Breast epithelium (tissue), 4 donors: ENCODE measurements at places on chromosomes 5 and 9. TPM values are rescaled to one million over a fixed set of nuclear protein-coding genes. Genes with fewer than 3 reads are reported as not detected.
A peak's percentile ranks its signal among the peaks of the same experiment; 100 is the strongest.

MYOZ3 gene
- total RNA-seq: 0.33 TPM

ESM1 gene
- not detected for total RNA-seq

DNA sequence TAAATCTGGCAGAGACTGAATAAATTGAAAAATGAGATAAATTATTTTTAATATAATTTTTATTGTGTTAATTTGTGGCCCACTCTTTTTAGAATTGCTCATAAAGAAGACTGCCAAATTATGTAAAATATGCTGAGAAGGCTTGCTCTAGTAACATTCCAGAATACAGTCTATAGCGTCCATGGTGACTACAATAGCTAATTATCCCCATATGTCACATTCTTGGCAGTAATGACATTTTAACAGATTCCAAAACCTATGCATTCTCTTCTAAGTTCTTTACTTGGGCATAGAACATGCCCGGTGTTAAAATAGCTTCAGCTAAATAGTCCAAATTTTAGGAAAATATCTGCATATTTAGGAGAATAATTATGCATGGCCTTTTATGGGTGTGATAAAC, 697.0 kb upstream of the SEMA6A start:
- no peak overlapping the region for H3K27ac ChIP-seq
- H3K36me3 ChIP-seq: no peaks in the 10 kb centered on the region
- H3K4me1 ChIP-seq: no peaks in the 10 kb centered on the region
- DNase-seq: no peak
- H3K27me3 ChIP-seq: no peaks in the 10 kb centered on the region

DNA sequence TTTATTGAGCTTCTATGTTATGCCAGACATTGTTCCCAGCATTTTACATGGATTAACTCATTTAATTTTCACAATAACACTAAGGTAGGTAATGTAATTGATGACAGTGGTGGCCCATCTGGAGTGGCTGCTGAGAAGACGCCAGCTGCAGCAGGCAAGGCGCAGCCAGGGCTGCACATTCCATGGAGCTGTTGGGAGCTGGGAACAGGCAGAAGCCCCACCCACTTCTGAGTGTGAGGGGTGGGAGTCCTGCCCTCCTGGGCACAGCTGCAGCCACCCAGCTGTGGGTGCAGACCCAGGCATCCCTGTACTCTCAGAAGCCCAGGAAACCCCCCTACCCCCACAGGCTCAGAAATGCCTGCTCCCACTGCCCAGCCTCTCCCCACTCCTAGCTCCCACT, 183.3 kb downstream of the DEPDC1B start:
- no peak overlapping the region for H3K4me3 ChIP-seq
- H3K4me1 ChIP-seq: no peaks in the 10 kb centered on the region
- no peaks in the 10 kb centered on the region for H3K27me3 ChIP-seq
- H3K36me3 ChIP-seq: no peaks in the 10 kb centered on the region
- H3K27ac ChIP-seq: no peak overlapping the region
- DNase-seq: no peak

GRCh38 chr9:133224762-133225161, 15.7 kb upstream of the OBP2B start:
- H3K36me3 ChIP-seq: no peaks in the 10 kb centered on the region
- no peak overlapping the region for H3K27ac ChIP-seq
- H3K4me1 ChIP-seq: no peaks in the 10 kb centered on the region
- no peak overlapping the region for H3K4me3 ChIP-seq
- H3K27me3 ChIP-seq: no peaks in the 10 kb centered on the region
- DNase-seq: no peak

GRCh38 chr5:154743812-154744211, 11.4 kb upstream of the LARP1 start:
- no peak for DNase-seq
- H3K36me3 ChIP-seq: no peaks in the 10 kb centered on the region
- H3K4me3 ChIP-seq: no peak overlapping the region

DNA sequence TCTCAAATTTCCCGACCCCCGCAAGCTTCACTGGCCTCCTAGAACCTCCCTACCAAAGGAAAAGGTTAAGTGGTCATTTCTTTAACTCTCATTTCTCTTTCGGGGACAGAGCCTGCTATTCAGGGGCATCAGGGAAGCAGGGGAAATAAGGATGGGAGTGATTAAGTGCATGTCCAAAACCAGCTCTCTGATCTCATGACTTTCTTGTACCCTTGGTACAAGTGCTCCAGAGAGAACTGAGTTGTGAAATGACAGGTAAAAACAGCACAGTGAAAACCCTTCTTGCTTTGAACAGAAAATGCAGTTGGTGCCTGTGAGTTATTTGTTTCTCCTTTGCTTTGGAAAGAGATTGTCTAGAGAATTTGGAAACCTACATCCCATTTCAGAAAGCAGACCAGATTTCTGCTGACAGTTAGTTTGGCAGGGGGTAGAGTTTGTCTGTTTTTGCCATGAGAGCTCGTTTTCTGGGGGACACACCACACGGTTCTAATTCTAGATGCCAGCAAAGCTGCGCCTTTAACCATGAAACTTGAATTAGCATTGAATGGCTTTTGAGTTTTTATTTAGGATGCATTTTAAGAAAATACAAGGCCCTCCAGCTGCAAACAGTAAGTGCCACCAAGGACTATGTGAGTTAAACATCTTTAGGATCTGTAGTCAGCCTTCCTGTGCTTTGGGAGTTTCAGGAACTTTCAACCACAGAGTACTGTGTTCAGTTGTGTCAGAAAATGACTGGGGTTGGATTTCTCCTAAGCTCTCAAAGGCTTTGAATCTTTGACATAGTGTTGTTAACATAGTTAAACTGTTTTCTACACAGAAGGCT, 161.7 kb upstream of the LHFPL2 start:
- no peaks in the 10 kb centered on the region for H3K4me1 ChIP-seq
- no peak overlapping the region for H3K4me3 ChIP-seq
- H3K36me3 ChIP-seq: no peaks in the 10 kb centered on the region
- no peaks in the 10 kb centered on the region for H3K27me3 ChIP-seq

DNA sequence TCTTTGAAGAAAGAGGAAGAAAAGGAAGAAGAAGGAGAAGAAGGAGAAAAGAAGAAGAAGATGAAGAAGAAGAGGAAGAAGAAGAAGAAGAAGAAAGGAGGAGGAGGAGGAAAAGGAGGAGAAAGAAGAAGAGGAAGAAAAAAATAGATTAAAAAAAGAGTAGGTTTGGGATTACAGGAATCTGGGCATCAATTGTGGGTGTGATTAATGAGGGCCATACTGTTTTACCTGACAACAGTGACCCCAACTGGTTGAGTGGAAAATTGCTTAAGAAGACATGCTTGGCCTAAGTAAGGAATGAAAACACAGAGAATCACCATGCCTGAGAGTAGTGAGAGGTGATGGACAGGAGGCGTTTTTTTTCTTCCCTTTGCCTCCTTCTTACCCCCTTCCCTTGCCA, 114.6 kb downstream of the FAM170A start:
- no peaks in the 10 kb centered on the region for H3K4me1 ChIP-seq
- H3K36me3 ChIP-seq: no peaks in the 10 kb centered on the region
- no peaks in the 10 kb centered on the region for H3K27me3 ChIP-seq
- H3K27ac ChIP-seq: no peak overlapping the region
- DNase-seq: no peak

- H3K27ac ChIP-seq: no peak overlapping the region
- no peaks in the 10 kb centered on the region for H3K4me1 ChIP-seq
- no peak for DNase-seq
These were observed 77.7 kb downstream of the FOXD1 start for GRCh38 chr5:73370640-73371583.

DNA sequence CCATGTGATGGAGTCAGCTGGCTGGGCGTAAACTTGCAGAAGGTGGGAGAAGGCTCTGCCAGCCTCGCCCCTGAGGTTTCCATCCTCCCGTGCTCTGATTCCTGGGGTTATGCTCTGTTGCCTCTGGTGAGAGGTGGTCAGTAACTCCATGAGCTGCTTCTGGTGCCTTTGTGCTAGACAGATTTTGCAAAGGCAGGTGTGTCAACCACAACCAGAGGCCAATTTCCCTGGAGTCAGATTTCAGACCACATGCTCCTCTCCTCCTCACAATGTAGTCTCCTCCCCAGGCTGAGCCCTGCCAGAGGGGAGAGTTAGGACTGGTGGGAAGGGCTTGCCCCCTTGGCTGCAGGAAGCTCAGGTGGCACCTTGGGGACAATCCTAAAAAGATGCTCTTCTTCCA, 38.8 kb upstream of the TENT4A start:
- H3K27ac ChIP-seq: no peak overlapping the region
- H3K4me3 ChIP-seq: no peak overlapping the region
- H3K4me1 ChIP-seq: no peaks in the 10 kb centered on the region
- no peaks in the 10 kb centered on the region for H3K27me3 ChIP-seq
- no peaks in the 10 kb centered on the region for H3K36me3 ChIP-seq

DNA sequence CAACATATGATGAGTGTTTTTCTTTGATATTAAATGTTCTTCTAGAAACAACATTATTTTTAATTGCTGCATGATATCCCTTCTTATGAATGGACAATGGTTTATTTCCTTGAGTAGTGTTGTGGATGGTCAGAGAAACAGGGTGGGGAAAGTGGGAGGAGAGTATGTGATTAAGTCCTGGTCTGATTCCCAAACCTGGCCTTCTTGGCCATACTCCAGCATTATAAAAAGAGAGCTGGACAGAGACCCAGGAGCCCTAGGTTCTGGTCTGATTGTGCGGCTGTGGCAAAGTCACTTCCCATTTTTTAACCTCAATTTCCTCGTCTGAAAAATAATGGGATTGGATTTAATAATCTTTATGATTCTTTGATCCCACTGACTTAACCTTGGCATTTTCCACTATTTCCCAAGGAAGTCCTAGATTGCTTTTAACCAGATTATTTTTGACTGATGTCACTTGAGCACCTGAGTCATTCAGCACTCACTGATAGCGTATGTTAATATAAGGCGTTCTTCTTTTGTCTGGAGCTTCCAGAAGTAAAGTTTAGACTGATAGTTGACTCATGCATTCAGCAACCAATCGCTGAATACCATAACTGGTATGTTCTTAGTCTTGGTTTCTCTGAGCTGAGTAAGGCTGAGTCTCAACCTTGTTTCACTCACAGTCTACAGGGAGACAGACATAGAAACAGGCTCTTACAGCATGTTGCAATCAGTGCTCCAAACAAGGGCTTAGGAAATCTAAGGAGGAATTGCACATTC, 26.2 kb downstream of the OSMR start:
- no peaks in the 10 kb centered on the region for H3K36me3 ChIP-seq
- H3K27ac ChIP-seq: no peak overlapping the region
- H3K4me1 ChIP-seq: no peaks in the 10 kb centered on the region

PCDHA11 gene
- total RNA-seq: 4.3 TPM

ZFP2 gene
- total RNA-seq: 2.1 TPM

GRCh38 chr5:137629646-137630045, 106.2 kb downstream of the KLHL3 start:
- no peaks in the 10 kb centered on the region for H3K27me3 ChIP-seq
- no peaks in the 10 kb centered on the region for H3K4me1 ChIP-seq
- DNase-seq: no peak
- H3K4me3 ChIP-seq: no peak overlapping the region
- H3K27ac ChIP-seq: no peak overlapping the region
- no peaks in the 10 kb centered on the region for H3K36me3 ChIP-seq

CCDC183 gene
- total RNA-seq: 0.64 TPM

DNA sequence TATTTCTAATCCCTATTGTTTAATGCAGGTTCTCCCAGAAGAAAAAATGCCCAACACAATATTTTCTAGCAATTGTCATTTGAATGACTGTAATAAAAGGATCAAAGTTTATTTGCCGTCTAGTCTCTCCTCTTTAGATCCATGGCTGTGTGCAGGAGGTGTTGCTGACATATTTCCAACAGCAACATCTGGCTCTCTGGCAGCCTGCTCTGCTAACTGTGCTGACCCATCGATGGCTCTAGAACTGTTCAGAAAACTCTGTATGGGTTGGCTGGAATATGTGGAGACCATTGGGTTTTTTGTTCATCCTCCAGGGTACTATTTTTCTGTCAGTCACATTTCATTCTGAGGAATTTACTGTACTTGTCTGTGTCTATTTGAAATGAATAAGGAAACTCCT, 202.0 kb upstream of the SLC27A6 start:
- H3K36me3 ChIP-seq: no peaks in the 10 kb centered on the region
- no peak overlapping the region for H3K27ac ChIP-seq
- no peaks in the 10 kb centered on the region for H3K4me1 ChIP-seq
- no peak overlapping the region for H3K4me3 ChIP-seq
- H3K27me3 ChIP-seq: no peaks in the 10 kb centered on the region

- no peaks in the 10 kb centered on the region for H3K36me3 ChIP-seq
- peak; percentile 89 for DNase-seq
- H3K27me3 ChIP-seq: no peaks in the 10 kb centered on the region
- H3K4me3 ChIP-seq: peak overlapping the region; percentile 56
- peak overlapping the region; percentile 16 for H3K27ac ChIP-seq
These were observed 2.8 kb upstream of the MYORG start for GRCh38 chr9:34379334-34380033.

DNA sequence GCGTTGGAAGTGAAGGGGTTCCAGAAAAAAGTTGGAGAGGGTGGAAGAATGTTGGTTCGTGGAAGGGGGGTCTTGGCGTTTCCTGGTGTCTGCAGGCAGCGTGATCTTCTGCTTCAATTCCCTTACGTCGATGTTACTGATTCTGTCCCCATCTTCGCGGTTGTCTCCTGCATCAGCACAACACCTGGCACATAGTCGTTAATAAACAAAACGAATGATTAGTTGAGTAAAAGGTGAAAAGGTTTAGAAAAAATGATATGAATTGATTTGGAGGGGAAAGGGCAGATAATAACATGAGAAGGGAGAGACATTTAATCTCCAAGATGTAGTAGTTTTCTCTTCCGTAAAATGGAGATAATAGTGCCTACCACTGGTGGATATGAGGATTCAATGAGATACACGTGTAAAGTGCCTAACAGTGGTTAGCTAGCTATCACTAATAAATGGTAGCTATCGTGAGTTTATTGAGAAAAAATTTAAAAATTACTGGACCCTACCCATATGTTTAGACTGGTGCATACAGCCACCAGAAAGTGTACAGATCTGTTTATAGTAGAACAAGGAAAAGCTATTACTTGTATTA, 556 bp downstream of the MTREX start:
- DNase-seq: no peak
- peak overlapping the region; percentile 96 for H3K27ac ChIP-seq
- peak overlapping the region; percentile 86 for H3K4me3 ChIP-seq
- H3K27me3 ChIP-seq: no peaks in the 10 kb centered on the region
- H3K36me3 ChIP-seq: no peaks in the 10 kb centered on the region

ZBED3 gene
- 4.8 TPM for total RNA-seq

DNA sequence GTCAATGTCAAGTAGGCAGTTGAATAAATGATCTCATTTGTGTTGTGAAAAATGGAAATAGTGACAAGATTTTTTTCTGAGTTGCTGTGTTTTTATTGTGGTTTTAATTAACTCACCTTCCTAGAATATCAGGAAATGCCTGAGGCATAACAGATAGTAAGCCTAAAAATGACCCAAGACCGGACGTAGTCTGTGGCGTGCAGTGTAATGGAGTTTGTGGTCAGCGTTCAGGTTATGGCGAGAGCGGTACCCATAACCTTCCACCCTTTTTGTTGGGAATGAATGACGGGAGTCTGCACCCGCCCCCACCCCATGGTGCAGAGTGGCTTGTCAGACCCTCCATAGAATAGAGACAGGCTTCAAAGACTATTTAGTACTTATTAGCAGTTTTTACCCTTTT, 119.3 kb downstream of the GALNT10 start:
- H3K4me1 ChIP-seq: no peaks in the 10 kb centered on the region
- H3K4me3 ChIP-seq: no peak overlapping the region
- H3K27ac ChIP-seq: no peak overlapping the region
- H3K27me3 ChIP-seq: no peaks in the 10 kb centered on the region
